Stomach (tissue), 19 donors: ENCODE measurements at places on chromosomes 4 and X. TPM values are rescaled to one million over a fixed set of nuclear protein-coding genes. Genes with fewer than 3 reads are reported as not detected.

OGT gene
- total RNA-seq = 53.9 TPM

TMPRSS11F gene
- total RNA-seq = not detected

TRAPPC2 gene
- total RNA-seq = 9.0 TPM

CLIC2 gene
- 3.6 TPM for total RNA-seq

MAGEC2 gene
- total RNA-seq = not detected

IDUA gene
- 92.4 TPM for total RNA-seq

CNGA2 gene
- total RNA-seq = not detected

PDLIM3 gene
- 259 TPM for total RNA-seq

EGFL6 gene
- total RNA-seq = not detected

DRD5 gene
- total RNA-seq = not detected

HHIP gene
- 31.9 TPM for total RNA-seq

DDX53 gene
- total RNA-seq = not detected

SMR3A gene
- not detected for total RNA-seq

MMAA gene
- 13.2 TPM for total RNA-seq

RTL9 gene
- not detected for total RNA-seq

KLHL13 gene
- total RNA-seq = 5.5 TPM

CCDC160 gene
- not detected for total RNA-seq

STPG2 gene
- 0.89 TPM for total RNA-seq

GSX2 gene
- total RNA-seq = not detected

CCDC149 gene
- 11.6 TPM for total RNA-seq

EXOSC9 gene
- 34.5 TPM for total RNA-seq

EDA gene
- 4.8 TPM for total RNA-seq

HMGB3 gene
- total RNA-seq = 10.7 TPM

FTHL17 gene
- not detected for total RNA-seq

MAGEB3 gene
- not detected for total RNA-seq

GRK4 gene
- 4.6 TPM for total RNA-seq

RTL3 gene
- not detected for total RNA-seq

TMEM164 gene
- total RNA-seq = 13.4 TPM

RBM3 gene
- total RNA-seq = 195 TPM

LDB2 gene
- 15.6 TPM for total RNA-seq

SPANXA1 gene
- not detected for total RNA-seq

CPLX1 gene
- total RNA-seq = not detected

YY2 gene
- total RNA-seq = 5.7 TPM

SSX1 gene
- not detected for total RNA-seq

EVC gene
- total RNA-seq = 55.6 TPM

NPNT gene
- total RNA-seq = 13.2 TPM

CENPI gene
- total RNA-seq = not detected

COX7B2 gene
- total RNA-seq = not detected
